ENCODE measurements at places on chromosomes 2 and 18.

DNA sequence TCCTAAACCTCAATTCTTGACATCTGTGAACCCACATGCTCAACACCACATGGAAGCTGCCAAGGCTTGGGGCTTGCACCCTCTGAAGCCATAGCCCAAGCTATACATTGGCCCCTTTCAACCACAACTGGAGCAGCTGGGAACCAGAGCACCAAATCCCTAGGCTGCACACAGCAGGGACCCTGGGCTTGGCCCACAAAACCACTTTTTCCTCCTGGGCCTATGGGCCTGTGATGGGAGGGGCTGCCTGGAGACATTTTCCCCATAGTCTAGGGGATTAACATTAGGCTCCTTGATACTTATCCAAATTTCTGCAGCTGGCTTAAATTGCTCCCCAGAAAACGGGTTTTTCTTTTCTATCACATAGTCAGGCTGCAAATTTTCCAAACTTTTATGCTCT is 40.3 kb downstream of the EXOC6B start:
- DNase-seq = no peak

- no peak for DNase-seq
These were observed 89.9 kb downstream of the MIB1 start for GRCh38 chr18:21830532-21830931.

DNA sequence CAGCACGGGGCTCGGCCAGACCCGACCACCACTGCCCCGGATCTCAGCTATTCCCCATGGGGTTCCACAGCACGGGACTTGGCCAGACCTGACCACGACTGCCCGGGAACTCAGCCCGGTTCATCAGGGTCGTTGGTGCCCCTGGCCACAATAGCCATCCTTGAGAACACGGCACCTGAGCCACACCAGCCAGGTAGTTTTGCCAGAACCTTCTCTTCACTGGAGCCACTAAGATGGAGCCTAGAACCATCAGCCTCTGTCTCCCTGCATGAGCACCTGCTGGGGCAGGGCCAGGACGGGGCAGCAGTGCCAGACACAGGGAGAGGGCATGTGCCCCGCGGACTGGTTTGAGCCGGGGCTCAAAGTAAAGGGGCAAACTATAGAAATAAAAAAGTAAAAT is 11.4 kb upstream of the KCNG2 start:
- DNase-seq = no peak

GRCh38 chr2:219823574-219823973 is 196.1 kb downstream of the SLC4A3 start:
- DNase-seq = no peak

- no peak for DNase-seq
These were observed 76.9 kb upstream of the AGAP1 start for GRCh38 chr2:235416858-235417499.

- DNase-seq = no peak
These were observed 26.0 kb downstream of the TWIST2 start for GRCh38 chr2:238873841-238874240.

DNA sequence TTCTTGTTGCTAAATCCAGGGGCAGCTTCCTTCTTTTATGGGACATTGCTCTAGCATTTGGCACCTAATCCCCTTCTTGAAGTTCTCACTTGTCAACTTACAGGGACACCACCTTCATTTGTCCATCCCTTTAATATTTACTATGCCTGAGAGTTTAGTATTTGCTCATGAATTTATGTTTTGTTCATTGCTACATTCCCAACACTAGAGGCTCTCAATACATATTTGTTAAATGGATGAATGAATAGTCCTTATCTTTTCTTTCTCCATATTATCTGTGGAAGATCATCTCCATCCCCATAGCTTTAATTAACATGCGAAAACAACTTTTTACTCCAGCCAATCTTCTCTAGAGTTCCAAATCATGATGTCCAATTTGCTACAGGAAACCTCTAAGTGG is 5.4 kb downstream of the CWC22 start:
- no peak for DNase-seq

- DNase-seq = no peak
These were observed 1152.8 kb upstream of the CELF4 start for GRCh38 chr18:38718365-38718901.

DNA sequence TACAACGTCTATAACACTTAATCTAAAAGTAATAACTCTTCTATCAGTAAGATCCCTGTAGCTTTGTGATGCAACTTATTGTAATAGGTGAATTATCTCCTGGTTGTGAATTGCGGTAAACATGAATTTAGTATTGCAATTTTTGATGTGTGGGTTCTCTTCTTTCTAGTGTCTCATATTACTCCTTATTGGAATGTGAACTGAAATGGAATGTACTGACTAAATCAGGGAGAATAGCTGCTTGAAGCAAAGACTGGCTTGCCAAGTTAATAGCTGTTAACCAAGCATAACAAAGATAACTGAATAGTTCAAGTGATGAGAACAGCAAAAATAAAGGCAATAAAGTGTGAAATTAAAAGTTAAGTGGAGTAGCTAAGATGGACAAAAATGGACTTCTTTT is 60.5 kb upstream of the TFPI start:
- DNase-seq = no peak

DNA sequence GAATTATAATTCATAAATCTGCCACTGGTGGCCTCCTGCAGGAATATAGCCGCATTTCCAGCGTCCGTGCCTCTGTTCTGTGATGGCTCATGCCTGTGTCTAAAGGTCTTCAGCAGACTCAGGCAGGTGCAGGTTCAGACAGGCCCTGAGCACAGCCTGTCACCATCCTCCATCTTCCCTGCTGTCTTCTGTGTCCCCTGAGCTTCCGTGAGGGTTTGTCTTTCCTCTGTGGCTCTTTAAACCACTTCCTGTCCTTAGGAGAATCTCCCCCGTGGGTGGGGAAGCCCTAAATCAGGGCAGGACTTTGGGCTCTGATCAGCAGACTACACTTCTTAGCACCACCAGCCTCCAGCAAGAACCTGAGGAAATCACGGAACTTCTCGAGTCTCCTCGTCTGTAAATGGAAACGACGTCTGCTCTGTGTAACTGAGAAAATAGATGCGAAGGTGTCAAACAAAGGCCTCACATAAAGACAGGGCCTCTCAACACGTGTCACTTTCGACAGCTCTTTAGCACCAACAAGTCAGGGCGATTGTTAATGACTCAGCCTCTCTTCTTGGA is 24.1 kb upstream of the NFATC1 start:
- DNase-seq = peak; percentile 30

DNA sequence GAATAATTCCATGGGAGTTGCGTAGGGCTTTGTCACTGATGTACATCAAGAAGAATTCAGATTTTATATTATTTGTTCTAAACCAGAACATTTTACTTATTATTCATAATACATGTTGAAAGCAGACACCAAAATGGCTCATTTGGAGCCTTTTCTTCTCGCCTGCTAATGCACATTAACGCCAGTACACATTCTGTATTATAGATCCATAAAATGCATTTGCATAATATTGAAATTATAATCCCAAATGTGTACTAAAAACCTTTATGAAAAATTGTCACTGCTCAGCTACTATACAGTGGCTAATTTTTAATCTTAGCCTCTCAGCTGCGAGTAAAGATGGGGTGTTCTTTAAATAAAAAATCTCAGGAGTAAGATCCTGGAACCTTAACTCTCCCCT is 452.2 kb upstream of the HNRNPA3 start:
- no peak for DNase-seq

GRCh38 chr2:97966545-97967215 is 29.1 kb downstream of the TMEM131 start:
- DNase-seq = no peak

GRCh38 chr18:13532406-13533075 is 193.8 kb downstream of the FAM210A start:
- no peak for DNase-seq

DNA sequence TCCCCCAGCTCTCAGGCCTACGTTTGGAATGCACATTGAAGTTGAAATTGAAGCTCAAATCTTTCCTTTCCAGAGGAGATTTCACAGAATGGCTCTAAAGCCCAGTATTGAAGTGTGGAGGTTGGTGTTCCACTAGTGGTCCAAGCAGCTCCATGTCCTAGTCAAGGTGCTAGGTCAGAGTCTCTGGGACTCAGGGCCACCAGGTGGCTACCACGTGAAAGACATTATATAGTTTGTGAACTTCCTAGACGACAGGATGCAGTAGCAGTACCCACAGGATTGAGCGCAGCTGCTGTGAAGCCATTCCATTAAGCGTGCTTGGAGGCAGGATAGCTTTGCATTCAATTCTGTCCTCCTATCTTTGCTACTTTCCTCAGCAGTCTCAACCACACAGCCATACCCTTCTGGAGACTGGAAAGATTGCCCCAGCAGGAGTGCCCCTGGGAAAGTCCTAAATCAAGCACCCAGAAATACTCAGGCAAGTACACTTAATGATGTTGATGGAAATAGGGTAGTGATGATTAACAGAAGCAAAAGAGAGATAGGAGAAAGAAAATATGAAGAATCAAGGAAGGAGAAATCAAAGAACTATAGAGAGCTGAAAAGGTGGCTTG is 4.7 kb upstream of the TGFA start:
- no peak for DNase-seq

DNA sequence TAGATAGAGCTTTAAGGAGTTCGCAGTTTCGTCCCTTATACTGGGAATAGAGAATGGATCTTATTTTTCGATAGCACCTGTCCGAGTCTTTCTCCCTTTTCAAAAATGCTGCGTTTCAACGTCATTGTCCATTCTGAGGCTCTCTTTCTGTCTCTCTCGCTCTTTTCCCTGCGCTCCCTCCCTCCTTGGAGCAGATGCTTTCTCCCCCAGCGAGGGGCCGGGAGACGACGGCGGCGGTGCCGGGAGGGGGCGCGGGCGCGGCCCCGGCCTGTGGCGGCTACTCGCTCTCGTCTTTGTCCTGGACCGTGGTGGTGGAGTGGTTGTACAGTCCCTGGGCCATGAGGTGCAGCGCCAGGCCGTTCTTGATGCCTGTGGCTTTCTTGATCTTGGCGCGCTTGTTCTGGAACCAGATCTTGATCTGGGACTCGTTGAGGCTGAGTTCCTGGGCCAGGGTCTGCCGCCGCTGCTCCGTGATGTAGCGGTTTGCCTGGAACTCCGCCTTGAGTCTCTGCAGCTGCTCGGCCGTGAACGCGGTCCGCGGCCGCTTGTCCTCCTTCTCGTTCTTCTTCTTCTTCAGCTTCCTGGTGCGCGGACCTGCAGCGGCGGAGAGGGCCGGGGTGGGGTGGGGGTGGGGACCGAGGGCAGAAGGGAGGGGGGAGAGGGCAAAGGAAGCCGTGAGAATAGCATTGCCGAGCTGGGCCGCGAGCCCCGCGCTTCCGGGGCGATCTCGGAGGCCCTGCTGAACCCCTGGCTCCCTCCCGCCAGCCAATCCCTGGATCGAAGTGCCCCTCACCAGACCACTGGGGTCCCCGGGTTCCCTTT is 4.6 kb downstream of the EN1 start:
- DNase-seq = no peak

DNA sequence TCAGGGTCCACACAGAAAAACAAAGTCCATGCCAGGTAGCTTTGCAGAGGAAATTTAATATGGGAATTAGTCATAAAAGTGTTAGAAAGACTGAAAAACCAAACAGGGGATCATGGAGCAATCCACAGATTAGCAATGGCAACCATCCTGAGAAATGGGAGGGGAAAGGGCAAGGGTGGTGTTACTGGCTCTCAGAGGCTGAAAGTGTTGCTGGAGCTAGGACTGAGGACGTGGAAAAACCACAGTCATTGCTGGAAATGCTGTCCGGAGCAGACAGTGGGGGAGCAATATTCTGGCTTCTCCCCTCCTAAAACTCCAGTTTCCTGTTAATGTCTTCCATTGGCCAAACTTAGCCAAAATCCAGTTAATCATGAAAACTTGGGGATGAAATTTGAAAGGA is 172.4 kb downstream of the ZBTB7C start:
- no peak for DNase-seq

DNA sequence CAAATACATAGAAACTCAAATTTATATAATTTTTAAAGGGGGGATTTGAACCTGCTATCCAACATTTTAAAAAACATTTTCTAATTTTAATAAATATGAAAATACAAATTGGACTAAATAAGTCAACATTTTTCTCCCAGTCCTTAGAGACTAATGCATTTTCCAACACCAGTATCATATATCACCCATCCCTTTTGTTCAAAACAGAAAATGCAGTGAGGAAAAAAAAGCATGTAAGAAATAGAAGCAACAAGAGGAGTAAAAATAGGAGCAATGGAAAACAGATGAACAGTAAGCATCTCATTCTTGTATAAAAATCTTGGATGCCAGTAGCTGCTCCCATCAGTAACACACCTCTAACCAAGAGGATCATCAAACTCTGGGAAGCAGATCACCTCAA is 25.5 kb downstream of the KLF7 start:
- no peak for DNase-seq

DNA sequence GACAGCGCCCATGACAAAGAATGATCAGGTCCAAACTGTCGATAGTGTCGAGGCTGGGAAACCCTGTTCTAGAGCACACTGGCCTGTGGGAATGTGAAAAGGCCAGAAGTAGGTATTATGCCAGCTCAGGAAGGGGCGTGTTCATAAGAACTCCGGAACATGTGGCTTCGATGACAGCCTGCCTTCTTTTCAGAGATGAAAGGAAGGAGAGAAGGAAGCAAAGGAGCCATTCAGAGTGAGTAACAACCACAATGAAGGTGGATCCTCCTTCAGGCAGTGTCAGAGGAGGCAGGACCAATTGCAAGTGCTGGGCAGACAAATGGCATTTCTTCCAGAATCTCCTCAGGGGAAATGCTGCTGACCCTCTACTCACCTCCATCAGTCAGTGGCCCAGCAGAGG is 58.5 kb downstream of the NCKAP5 start:
- DNase-seq = no peak

DNA sequence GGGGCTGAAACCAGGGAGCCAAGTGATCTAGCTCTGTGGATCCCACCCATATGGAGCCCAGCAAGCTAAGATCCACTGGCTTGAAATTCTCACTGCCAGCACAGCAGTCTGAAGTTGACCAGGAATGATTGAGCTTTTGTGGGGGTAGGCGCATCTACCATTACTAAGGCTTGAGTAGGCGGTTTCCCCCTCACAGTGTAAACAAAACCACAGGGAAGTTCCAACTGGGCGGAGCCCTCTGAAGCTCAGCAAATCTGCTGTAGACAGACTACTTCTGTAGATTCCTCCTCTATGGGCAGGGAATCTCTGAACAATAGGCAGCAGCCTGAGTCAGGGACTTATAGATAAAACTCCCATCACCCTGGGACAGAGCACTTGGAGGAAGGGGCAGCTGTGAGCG is 96.7 kb downstream of the CCDC148 start:
- peak; percentile 9 for DNase-seq

DNA sequence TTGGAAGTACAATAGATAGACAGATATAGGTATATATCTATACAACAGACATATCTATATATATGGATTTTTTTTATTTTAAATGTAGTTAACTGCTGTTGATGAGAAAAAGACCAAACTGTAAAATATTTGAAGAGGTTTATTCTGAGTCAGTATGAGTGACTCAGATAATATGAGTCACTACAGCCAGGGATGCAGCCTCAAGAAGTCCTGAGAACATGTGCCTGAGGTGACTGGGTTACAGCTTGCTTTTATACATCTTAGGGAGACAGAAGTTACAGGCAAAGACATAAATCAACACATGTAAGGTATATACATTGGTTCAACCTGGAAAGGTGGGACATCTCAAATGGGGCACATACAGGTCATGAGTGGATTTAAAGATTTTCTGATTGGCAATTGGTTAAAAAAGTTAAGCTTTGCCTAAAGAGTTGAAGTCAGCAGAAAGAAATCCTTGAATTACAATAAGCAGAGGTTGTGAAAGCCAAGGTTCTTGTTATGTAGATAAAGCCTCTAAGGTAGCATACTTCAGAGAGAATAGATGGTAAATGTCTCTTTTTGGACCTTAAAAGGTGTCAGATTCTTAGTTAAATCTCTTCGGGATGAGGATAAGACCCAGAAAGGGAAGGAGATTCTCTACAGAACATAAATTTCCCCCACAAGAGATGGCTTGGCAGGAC is 149.9 kb downstream of the RBM43 start:
- DNase-seq = no peak

All from activated CD4-positive, alpha-beta T cell treated with anti-CD3 and anti-CD28 coated beads for 48 hours (primary cell).